IMR-90 (cell line): ENCODE measurements at places on chromosomes 5 and 9. TPM values are rescaled to one million over a fixed set of nuclear protein-coding genes. Genes with fewer than 3 reads are reported as not detected.

Gene RNF224
- polyA plus RNA-seq = not detected in 2 replicates

Gene PDGFRB
- 122 and 124 TPM in 2 replicates for polyA plus RNA-seq

Gene ABL1
- polyA plus RNA-seq = 49.1 and 50.7 TPM in 2 replicates

Gene SVEP1
- 3.8 and 4.8 TPM in 2 replicates for polyA plus RNA-seq

Gene INSL4
- 0.03 TPM in 1 of 2 replicates, not detected in the other for polyA plus RNA-seq

Gene NMUR2
- not detected in 2 replicates for polyA plus RNA-seq

Gene SPINK7
- polyA plus RNA-seq = not detected in 2 replicates

DNA sequence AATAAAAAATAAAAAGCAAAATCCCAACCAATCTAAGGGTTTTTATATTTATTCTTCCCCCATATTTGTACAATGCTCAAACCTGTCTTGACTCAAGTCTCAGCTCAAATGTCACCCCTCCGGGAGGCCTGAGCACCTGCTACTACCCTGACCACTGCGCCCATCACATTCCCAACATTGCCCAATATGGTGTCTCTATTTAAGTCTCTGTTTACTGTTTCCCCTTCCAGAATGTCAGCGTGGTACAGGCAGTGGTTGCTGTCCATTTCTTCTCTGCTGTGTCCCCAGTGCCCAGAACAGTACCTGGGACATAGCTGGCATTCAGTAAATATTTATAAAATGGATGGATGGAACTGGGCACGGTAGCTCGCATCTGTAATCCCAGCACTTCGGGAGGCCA, 47.3 kb upstream of the PRRC2B start:
- DNase-seq = no peak

- no peak for DNase-seq
Measured at GRCh38 chr5:157845914-157846598, 12.9 kb downstream of the CLINT1 start.

DNA sequence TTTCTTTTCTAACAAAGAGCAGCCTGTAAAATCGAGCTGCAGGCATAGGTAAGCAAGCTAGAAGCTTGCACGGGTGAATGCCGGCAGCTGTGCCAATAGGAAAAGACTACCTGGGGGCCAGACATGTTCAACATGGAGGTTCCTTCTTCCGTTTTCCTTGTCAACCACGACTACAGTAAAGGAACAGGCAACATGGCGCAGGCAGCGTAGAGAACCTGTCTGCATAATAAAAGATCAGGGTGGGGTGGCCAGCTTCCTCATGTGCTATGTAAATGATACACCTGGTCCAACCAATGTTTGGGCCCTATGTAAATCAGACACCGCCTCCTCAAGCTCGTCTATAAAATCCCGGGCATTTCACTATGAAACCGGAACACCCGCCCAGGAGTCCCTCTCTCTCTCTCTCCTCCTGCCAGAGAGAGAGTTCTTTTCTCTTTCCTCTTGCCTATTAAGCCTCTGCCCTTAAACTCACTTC, 103.8 kb upstream of the LIFR start:
- DNase-seq = no peak

GRCh38 chr5:113188436-113188835, 211.8 kb downstream of the DCP2 start:
- DNase-seq = no peak

DNA sequence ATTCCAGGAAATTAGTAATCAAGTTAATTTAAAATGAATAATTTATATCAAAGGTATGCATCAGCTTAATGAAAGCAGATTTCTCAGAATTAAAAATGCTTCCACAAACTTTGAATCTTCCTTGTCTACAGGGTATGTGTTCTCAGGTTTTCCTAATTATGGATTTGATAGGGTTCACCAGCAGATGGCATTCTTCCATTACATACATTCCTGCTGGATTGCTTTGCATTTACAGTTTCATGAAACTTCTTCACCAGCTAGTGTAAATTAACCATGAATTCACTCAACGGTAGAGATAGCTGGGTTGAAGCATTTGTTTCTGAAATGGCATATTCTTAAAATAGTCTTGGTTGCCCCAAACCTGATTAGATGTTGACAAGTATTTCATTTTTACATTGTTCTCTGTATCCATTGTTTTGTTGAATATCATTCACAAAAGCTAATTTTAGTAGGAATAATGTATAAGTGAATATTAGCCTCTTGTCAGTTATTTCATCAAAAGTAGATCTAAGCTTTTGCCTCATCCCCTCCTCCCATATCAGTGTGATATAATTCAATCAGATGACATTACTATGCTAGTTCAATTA, 68.7 kb upstream of the WDR41 start:
- peak; percentile 55 for DNase-seq

DNA sequence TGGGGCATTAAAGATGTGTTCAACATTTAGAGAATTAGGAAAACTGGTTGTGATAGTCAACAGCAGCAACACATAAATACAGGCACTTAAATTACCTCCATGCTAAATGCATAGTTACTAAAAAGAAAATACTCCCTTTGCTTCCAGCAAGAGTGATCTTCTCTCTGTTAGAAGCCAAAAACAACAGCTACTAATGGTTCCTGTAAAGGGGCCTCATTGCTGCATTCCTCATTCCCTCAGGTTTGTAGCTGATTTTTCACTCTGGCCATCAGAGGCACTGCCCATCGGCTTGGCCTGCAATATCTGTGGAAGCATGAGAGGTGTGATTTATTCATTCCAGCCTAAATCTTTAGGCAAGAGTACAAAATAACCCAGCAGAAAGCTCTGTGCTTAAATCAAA, 466.0 kb upstream of the ADAMTS16 start:
- DNase-seq = no peak

DNA sequence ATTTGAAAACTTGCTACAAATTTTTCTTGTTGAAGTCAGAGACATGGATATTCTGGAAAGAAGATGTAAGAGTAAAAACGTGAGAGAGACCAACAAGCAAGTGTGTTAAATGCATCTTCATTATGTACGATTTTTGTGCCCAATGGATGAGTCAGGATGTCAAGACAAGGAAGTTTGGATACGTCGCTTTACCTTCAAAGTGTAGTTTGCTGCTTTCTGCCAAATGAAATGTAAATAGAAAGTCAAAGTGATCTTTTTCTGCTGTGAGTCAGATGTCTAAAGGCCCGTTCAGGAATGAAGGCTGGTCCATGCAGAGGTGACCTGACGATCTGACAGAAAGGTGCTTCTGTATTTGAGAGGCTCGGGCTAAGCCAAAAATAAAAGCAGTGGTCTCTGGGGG, 273.1 kb upstream of the PIK3R1 start:
- DNase-seq = no peak

- peak; percentile 99 for DNase-seq
Measured at GRCh38 chr5:143536364-143536763, 132.9 kb upstream of the NR3C1 start.

DNA sequence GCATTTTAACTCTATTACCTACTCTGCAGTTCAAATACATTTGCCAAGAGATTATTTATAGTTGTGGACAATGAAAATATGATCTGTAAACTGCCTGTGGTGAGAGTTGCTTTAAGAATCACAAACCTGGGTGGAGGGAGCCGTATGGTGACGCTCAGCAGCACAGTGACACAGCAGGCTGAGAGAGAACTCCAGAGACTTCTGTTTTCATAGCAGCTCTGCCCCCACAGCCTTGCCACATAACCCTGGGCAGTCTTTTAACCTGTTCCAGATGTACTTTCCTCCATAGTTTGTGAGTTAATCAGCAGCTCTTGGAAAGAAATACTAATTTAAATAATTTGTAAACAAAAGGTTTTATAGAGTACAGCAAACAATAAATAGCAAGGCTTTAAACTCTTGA, 450.5 kb downstream of the ELAVL2 start:
- no peak for DNase-seq

GRCh38 chr9:32442433-32442832, 58.0 kb downstream of the ACO1 start:
- no peak for DNase-seq
